ENCODE measurements at places on chromosomes 12 and 14.

GRCh38 chr12:46524778-46525177 is 152.2 kb upstream of the SLC38A2 start:
- no peak for DNase-seq

GRCh38 chr14:90562652-90563051 is 165.8 kb downstream of the CALM1 start:
- DNase-seq: no peak

GRCh38 chr14:65637780-65638179 is 225.2 kb downstream of the FUT8 start:
- no peak for DNase-seq

DNA sequence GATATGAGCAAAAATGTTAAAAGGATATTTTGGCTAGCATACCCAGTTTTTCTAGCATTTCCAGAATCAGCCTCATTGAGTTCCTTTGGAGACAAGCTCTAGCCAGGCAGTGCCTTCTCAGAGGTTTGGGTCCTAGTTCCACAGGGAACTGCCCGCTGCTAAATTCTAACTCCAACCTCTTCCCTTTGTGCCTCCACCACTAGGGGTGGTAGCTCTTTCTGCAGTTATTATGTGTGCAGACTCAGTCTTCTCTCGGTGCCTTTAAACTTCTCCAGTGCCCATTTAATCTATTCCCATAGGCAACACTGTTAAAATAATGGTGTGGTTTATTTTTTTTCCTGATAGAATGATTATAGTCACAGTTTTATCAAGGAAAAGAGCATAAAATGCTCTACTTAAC is 21.5 kb upstream of the SLC25A3 start:
- DNase-seq: no peak

GRCh38 chr12:31018106-31018789 is 55.4 kb upstream of the DDX11 start:
- DNase-seq: no peak

- no peak for DNase-seq
Observed at GRCh38 chr14:71780075-71780474, 152.2 kb upstream of the RGS6 start.
